ENCODE measurements at places on chromosomes 3 and 15.

- no peak for DNase-seq
Measured at GRCh38 chr15:90933301-90933700, 952 bp upstream of the HDDC3 start.

DNA sequence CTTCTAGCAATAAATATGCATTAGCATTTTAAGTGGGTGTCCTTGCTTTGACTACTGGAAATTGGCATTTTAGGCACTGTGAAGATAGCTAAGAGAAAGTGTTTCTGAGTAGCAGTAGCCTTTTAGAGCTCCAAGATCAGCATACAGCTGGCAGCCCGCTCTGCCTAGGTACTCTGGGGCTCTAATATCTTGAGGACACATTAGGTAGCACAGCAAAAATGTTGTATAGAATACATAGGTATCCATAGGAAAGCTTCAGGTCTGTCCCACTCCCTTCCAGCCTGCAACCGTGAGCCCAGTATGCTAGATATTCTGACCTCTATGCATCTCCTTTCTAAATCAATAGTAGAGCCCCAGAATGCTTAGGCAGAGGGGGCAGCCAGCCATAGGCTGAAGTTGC, 670.5 kb downstream of the NLGN1 start:
- no peak for DNase-seq

GRCh38 chr3:159600291-159600690, 388.3 kb upstream of the IL12A start:
- no peak for DNase-seq

- no peak for DNase-seq
Measured at GRCh38 chr3:49512781-49513355, 41.4 kb upstream of the BSN start.

DNA sequence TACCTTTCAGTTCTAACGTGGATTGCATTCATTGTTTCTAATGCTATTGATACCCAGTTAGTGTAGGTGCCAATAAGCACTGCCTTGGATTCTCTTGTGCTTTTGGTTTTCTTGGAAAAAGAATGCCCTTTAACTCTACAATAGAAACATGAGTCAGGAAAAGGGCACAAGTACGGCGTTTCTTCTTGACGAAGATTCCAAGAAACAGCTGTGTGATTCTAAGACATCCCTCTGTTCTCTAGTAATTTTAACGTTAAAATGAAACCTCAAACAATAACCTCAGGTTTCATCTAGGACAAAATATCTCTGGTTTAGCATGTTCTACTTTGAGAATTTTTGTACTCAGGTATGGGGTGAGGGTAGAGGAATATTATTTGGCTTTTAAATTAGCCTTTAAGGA, 540.5 kb upstream of the ATP11B start:
- DNase-seq = no peak

- DNase-seq = no peak
Measured at GRCh38 chr3:160780245-160780644, 24.2 kb downstream of the PPM1L start.

DNA sequence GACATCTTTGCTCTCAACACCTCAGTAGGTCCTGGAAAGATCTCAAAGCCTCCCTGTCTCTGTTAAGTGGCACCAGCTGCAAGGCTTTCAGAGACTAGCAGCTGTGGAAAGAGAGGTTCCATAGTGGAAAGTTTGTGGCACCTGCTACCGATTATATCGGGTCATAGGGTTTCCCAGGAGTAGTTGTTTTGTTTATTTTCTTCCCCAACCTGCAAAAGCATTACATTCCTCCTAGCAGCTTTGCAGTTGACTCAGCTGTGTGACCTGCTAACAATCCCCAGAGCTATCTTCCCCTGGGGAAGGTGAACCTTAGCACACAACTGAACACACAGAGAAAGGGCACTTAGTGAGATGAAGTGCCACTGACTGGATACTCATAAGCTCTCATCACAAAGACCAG, 598.9 kb upstream of the GRM7 start:
- no peak for DNase-seq

DNA sequence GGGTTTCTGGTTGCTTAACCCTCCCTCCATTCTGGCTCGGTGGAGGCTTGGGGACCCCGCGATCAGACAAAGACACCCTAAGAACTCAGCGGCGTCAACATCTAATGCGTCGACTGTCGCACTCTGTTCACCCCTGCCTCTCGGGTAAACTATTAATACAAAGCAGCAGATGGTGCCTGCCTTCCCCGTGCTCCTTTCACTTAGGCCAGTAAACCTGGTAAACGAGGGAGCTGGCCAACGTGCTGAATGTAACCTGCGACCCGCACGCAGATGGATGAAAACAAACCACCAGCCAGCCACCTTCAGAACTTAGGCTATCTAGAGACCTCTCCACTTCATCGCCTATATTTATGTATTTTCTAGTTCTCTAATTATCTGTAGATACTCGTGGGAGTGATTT, 848 bp upstream of the CADPS start:
- peak; percentile 64 for DNase-seq

DNA sequence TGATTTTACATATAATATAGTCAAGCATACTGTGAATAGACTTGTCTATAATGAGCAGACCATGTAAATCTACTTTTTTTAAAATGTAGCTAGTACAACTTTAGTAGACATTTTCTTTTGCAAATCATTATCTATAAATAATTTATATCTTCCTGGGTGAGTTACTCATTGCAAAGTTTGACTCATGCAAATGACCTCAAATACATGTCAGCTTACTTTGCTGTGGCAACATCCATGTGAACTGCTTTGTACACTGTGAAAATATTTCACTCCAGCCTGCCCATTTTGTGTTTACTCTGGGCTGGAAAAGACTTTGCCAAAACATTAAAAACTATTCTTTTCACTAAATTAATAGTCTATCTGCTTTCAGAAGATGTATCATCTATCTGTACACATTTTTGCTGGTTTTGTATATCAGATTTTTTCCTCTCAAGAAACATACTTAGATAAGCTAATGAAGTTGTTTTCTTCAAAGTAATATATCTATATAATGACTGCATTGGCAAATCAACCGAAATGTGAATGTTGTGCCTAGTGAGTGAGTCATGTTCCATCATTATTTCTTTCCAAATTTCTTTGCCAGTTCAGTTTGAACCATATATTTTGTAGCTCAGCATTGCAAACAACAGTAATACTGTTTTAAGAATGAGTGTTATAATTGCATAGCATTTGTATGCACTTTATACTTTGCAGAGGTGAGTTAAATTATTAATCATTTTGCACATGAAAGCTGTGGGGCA, 26.5 kb downstream of the IGSF10 start:
- peak; percentile 92 for DNase-seq

DNA sequence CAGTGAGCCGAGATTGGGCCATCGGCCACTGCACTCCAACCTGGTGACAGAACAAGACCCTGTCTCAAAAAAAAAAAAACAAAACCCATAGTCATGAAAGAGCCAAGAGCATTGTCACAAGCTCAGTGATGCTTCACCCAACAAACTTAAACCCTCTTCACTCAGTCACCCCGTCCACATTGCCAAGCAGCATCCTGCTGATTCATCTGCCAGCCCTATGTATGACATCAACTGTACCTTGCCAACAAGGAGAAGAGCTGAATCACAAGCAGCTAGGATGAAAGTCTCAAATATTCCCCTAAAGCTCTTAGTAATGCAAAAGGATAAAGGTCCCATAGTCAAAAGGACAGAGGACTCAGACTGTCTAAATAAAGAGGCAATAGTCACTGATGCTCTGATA, 90.0 kb downstream of the ANO10 start:
- peak; percentile 63 for DNase-seq

DNA sequence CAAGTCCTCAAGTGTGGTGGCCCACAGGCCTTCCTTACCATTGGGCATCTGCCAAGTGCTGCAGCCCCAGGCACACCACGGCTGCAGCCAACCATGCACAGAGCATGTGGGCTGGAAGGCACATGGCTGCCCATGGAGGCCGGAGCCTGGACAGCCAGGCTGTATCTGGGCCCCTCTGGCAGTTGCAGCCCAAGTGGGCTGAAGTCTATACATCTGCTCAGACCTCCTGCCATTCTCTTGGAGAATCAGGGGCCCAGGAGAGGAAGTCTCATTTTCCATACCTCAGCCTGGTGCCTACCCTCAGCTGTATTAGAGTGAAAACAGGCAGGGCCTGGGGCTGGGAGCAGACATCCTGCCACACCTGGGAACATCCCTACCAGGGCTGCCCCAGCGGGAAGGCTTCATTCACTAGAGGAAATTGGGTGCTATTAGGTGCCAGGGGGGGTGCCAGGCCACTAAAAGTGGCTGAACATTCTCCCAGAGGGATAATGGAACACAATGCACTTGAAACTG, 48.0 kb upstream of the SLCO2A1 start:
- no peak for DNase-seq

GRCh38 chr3:57971975-57972374, 36.2 kb upstream of the FLNB start:
- no peak for DNase-seq

- no peak for DNase-seq
Measured at GRCh38 chr3:150433347-150433746, 25.2 kb downstream of the TSC22D2 start.

- DNase-seq = no peak
Measured at GRCh38 chr3:185341616-185342458, 21.1 kb upstream of the MAP3K13 start.

- DNase-seq = peak; percentile 76
Measured at GRCh38 chr15:38868326-38869114, 303.9 kb upstream of the RASGRP1 start.

DNA sequence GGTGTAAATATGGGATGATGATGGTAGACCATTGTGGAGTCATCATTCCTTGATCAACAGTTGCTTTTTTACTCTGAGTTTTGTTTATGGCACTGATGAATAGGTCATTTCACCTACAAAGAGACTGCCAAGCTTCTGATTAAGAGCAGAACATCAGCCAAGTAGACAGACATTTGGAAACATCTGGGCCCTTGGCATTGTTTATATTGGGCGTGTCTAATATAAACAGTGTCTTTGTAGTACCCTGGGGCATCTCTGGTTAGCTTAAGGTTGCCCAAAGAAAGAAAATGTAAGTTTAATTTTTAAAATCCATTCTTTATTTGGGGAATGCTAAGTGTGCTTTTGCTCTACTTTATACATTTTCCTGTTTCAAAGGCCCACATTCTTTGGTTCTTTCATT, 377.0 kb downstream of the FEZF2 start:
- no peak for DNase-seq

DNA sequence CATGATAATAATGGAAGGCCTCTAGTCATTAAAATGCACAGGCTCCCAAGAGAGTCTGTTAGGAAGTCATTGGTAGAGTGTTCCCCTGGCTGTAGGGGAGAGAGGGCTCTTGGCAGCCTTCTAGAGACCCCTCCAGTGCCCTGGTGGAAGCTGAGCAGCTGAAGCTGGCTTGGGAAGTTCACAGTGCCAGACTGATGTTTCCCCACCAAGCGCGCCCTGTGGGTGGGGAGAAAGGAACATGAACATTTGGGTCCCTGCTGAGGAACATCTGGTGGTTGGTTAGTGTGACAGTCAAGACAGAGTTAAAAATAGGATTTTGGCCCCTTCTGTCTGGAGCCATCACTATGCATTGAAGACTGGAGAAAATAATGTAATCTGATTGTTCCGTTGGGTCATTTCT, 37.1 kb upstream of the RGMA start:
- no peak for DNase-seq

- DNase-seq = no peak
Measured at GRCh38 chr3:88712552-88712951, 394.9 kb upstream of the EPHA3 start.

GRCh38 chr3:145224886-145225285, 936.1 kb downstream of the PLOD2 start:
- no peak for DNase-seq

DNA sequence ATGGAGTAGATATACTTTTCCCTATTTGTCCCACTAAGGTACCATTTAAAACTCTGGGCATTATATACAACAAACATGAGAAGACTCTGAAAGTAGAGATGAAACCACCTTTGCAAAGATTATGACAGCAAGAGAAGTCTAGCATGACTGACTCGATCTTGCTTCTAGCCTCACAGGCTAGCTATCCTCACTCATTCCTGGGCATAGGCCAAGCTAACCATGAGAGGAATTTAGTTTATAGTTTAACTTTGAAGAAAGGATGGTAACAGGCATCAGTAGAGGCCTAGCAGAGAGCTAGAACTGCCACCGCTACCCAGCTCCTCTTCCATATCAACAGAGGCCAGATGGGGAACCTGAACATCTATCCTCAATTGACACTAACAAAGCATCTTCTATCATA, 63.5 kb upstream of the FSIP1 start:
- DNase-seq = no peak
